ENCODE measurements at places on chromosomes 13 and 19. TPM values are rescaled to one million over a fixed set of nuclear protein-coding genes. Genes with fewer than 3 reads are reported as not detected.

DNA sequence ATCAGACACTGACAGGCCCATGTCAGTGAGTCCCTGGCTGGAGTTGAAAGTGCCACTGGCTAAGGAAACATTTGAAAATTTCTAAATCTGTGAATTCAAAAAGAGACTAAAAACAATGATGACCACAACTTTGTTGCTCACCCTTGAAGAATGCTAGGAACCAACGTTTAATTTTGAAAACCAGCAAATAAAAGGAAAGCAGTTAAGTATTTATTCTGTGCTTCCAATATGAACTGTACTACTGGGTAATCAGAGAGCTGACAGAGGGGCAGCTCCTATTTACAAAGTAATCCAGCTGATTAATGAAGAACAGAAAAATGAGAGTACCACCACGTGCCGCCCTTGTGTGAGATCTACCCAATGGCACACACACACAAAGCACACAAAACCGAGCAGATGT is 44.7 kb upstream of the LATS2 start:
- peak; percentile 19 for DNase-seq

DNA sequence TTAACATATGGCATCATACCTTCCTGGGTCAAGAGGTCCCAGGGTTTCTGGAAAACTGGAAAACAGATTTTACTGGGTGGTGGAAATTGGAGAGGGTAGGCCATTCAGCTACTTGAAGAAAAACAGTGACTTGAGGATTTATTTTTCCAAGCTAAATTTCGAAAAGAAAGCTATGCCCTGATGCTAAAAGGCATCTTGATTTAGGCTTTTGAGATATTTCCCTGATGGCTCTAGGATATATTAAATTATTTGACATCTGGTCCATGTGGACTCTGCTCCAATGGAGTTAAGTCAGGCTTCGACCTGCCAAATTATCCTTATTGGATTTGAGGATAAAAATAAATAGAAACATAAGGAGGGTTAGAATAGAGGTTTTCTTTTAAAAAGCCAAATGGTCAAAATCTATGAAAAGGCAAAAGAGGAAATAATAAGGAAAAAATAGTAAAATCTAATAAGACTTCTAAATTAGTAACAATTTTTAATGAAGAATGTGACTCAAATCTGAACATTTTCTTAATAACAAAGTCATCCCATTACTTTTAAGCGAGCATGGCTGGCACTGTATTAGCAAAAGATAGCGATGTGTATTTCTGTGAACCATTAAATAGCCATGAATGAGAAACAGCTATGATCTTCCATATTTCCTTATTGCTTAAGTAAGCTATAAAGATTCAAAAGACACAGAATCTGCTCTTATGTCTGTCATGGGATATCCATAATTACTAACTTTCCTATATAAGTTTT is 190.0 kb upstream of the MIR17HG start:
- DNase-seq: no peak

VSIG10L gene
- total RNA-seq: 1.1 TPM

PGLYRP2 gene
- not detected for total RNA-seq

USE1 gene
- 17.0 TPM for total RNA-seq

GRCh38 chr13:92574499-92574898 is 652.1 kb upstream of the GPC6 start:
- DNase-seq: no peak

DNA sequence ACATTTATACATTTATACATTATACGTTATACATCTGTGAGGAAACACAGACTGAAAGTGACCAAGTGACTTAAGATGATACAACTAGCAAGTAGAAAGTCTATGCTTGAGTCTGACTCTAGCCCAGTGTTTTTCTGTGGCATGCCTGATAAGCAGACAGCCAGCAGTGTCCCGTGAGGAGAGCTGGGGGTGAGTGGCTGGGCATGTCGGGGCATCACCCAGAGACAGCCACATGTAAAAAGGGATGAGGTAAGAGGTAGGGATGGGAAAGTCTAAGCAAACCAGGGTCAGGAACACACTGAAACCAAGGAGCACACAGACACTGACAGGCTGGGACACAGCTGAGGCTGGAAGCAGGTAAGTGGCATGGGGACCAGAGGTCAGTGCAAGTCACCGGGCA is 333.2 kb downstream of the FOXO1 start:
- DNase-seq: no peak

KLF1 gene
- not detected for total RNA-seq

KRTDAP gene
- not detected for total RNA-seq

DNA sequence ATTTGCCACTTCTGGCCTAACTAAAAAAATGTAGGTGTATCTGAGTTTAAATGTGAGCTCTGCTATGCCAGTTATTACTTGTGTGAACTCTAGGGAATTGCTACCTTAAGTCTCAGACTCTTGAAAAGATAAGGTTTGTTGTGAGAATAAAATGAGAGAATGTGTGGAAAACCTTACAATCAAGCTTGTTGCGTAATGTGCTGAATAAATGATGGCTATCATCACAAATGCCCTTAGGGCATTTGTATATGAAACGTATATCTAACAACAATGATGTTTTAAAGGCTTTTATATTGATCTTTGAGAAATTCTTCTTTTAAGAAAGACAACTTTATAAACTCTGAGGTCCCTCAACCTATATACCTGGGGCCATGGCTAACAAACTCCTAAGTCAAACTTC is 384.8 kb downstream of the ITGBL1 start:
- DNase-seq: no peak

DNA sequence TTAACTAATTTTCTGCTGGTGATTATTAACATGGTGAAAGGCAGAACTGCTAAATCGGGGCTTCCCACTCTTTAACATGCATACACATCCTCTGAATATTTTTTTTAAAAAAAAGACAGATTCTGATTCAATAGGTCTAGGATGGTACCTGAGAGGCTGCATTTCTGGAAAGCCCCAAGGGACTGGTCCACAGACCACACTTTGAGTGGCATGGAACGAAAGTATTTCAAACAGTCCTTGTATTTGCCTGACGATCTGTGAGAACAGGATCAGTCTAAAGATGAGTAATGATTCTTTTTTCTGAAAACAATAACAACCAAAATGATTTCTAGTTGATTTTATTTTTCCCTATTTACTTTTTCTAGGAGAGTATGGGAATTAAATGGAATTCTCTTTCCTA is 16.7 kb upstream of the SPART start:
- no peak for DNase-seq

DNA sequence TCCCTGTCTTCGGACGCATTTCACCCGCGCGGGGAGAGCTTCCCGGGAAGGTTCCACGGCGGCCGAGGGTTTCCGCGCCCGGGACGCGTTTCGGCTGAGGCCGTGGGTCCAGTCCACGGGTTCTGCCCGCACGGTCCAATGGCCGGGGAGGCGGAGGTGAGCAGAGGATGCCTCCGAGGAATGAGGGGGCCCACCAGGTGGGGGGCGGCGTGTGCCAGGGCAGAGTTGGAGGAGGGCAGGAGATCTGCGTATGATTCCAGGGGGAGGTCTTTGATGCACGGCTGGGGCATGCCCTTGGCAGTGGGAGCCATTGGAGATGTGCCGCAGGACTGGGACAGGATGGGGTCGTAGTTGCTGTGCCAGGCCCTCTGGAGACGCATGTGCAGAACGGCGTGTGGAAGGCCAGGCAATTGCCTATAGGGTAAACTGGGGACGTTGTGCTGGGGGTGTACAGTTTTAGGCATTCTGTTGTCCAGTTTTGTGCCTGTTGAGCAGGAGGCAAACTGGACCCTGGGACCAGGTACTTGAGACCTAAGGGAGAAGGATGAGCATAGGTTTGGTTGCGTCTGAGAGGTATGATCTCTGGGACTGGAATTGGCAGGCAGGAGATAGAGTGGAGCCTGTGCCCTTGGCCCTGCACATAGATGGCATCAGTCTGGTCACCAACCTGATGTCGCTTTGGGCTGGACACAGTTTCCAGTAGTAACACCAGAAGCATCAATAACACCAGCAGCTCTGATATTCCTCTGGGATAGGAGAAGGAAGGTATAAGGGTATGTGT is 751 bp downstream of the ZNF584 start:
- no peak for DNase-seq

DNA sequence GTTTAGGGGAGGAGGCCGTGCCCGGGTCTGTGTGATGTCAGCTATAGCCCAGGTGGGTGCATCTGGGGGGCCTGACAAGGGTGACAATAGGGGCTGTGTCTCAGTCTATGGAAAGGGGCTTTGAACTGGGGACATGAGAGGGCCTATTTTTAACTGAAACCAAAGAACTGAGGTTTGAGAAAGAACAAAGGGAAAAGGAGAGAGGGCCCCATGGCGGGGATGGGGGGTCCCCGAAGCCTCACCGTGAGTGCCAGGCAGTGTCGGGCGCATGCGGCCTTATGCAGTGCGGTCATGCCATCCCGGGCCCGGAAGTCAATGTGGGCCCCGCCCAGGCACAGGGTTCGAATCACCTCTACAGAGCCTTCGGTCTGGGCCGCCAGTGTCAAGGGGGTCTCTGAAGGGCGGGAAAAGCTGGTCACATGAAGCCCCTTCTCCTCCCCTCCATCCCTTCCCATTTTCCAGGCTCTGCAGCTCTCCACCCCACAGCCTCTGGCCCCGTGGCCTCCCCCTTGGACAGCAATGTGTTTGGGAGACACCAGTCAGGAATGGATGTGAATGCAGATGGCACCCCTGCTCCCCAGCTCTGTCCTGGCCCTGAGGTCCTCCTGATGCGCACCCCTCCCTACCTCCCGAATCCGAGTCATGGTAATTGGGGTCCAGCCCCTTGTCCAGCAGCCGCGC is 5.9 kb downstream of the SHANK1 start:
- no peak for DNase-seq

GRCh38 chr19:3655402-3656072 is 28.9 kb upstream of the CACTIN start:
- DNase-seq: peak; percentile 56

ZNF728 gene
- total RNA-seq: not detected

COX7A1 gene
- total RNA-seq: 1.0 TPM

GRCh38 chr19:22634450-22634827 is 315 bp downstream of the ZNF492 start:
- no peak for DNase-seq

OR7C1 gene
- not detected for total RNA-seq

RNF17 gene
- total RNA-seq: 0.34 TPM

- DNase-seq: no peak
These were observed 10.2 kb upstream of the CARM1 start for GRCh38 chr19:10861103-10861651.

- DNase-seq: no peak
These were observed 82.4 kb downstream of the KCTD12 start for GRCh38 chr13:76803831-76804230.

GRCh38 chr19:35862528-35862927 is 5.8 kb downstream of the KIRREL2 start:
- DNase-seq: no peak

DNA sequence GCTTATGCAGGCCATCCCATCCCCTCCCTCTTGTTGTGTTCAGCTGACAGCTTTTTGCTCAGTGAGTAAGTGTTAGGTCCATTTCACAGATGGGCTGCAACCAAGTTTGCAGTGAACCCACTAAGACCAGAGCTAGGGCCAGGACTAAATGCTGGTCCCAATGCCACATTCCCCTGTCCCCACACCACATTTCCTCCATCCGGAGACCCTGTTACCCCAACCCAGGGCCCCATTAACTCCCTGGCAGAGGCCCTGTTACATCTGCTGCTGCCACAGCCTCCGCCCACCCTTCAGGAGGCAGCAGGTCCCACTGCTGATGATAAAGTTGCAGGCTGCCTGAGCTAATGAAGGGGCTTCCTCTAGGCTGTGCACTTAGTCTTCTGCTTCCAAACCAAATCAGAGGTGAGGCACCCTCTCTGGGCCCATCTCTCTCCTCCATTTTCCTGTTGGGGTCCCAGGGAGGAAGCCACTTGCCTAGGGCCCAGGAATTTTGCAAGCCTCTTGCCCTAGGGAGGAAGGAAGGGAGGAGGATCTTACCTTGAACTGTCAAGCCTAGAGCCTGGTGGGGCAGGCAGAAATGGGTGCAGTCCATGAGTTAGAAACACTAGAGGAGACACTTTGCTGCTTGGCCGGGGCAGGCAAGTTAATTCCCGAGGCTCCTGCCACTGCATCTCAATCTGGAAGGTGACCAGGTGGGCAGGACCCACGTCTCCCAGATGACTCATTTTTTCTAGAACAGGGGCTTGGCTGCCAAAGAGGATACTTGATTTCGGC is 3.4 kb upstream of the USF2 start:
- no peak for DNase-seq

PGLYRP1 gene
- not detected for total RNA-seq

ZNF813 gene
- 2.9 TPM for total RNA-seq

DNA sequence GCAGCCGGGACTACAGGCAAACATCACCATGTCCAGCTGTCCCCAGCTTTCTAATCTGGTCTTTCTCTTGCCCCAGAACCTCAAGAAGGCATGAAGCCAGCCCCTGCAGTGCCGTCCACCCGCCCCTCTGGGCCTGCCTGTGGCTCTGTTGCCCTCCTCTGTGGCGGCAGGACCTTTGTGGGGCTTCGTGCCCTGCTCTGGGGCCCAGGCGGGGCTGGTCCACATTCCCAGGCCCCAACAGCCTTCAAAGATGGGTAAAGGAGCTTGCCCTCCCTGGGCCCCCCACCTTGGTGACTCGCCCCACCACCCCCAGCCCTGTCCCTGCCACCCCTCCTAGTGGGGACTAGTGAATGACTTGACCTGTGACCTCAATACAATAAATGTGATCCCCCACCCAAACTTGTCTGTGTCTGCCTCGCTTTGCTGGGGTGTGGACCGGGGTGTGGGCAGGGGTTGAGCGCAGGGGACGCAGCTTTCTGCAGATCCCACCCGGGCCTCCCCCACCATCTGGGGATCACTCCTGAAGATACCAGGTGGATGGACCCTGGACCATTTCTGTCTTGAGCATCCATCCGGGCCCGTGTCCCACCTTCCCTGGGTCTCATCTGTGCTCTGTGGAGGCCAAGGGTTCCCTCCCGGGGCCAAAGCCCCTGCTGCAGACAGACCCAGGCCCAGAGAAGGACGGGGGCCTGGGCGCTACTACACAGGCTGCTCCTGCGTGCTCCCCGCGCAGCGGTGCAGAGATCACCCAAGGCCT is 15.3 kb downstream of the PRKCSH start:
- DNase-seq: no peak

DNA sequence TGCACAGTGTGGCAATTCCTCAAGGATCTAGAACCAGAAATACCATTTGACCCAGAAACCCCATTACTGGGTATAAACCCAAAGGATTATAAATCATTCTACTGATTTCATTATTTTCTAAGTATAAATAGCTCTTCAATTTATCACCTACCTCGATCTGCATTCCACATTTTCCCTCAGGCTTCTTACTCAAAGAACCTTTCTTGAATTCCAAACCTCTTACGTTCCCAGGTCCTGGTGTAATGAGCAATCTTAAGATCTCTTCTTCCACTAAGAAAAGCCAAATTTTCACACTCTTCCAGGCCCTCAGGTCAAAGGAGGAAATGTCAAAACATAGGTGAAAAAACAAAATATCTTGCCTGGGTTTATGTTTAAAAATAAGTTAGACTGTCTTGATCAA is 237.3 kb upstream of the GPC6 start:
- DNase-seq: no peak

DNA sequence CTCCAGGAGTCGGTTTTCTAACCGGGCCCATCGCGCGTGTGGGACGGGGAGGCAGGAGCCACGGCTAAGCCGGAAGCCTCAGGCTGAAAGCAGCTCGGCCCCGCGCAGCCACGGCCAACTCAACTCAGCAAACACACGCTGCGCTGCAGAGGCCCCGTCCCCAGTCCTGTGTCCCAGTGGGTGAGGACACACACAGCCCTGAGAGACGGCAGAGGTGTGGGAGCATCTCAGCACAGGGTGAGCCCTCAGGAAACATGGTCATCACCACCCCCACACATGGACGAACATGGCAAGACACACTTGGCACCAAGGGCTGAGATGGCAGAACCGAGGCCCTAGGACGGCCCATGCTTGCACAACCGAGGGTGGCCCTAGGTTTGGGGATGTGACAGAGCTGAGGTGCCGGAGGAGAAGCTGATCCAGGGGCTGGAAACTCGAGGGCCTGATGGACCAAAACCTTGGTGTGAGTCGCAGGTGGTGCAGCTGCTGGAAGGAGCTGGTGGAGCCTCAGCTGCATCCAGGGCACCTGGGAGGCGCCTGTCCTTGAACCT is 29.0 kb upstream of the C13orf46 start:
- no peak for DNase-seq

Measured in kidney epithelial cell (primary cell).